ENCODE measurements at places on chromosomes 2 and 18. TPM values are rescaled to one million over a fixed set of nuclear protein-coding genes. Genes with fewer than 3 reads are reported as not detected.
A peak's percentile ranks its signal among the peaks of the same experiment; 100 is the strongest.

- DNase-seq: no peak
These were observed 95.3 kb downstream of the SMC6 start for GRCh38 chr2:17658251-17658843.

DNA sequence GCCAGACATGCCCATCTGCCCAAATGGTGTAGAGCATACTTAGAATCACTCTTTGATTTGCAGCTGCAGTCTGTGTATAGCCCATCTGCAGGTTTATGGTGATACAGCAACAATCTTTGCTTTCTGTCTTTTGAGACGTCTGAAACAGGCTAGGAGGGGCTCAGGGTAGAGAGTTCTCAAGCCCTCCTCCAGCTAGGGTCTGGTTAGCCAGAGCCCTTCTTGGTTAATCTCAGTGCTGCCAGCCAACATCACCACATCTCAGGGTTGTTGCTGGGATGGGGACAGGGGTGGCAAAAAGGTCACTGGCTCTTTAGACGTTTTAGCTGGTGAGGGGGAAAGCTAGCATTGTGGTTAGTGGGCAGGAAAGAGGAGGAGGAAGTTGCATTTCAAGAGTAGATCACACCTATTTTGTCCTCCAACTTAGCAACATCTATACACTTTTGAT is 136.6 kb upstream of the ACAA2 start:
- no peak for DNase-seq

The C2orf66 gene
- total RNA-seq: not detected

The IL36RN gene
- total RNA-seq: 1.4 TPM

DNA sequence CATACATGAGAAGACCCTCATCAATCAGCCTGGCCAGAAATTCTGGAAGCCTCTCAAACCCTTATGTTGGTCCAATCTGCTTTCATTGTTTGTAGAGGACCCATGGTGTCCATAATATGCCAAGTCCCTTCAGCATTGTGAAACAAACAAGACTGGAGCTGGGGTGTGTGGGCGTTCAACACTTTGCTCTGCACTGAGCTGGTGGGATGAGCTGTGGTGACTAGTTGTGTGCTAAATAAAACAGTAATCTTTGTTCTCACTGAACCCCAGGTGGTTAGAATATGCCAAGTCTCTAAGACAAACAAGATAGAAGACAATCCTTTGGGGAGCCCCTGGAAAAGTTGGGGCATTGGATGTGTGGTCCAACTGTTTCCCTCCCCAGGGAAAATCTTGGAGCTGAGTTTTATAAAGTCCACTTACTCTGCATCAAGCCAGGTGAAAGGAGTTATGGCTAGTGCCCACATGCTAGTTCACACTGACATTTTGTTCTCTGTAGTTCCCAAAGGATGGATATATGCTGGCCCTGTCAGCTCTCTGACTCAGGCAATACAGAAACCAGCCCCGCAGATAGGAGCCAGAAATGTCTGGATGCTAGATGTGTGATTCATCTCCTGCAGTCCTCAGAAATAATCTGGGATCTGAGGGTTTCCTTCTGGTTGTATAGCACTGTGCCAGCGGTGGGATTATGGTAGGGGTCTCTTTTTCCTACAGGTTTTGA is 260.2 kb downstream of the TMX3 start:
- DNase-seq: no peak

GRCh38 chr18:46293742-46294181 is 189.6 kb downstream of the HAUS1 start:
- no peak for DNase-seq

DNA sequence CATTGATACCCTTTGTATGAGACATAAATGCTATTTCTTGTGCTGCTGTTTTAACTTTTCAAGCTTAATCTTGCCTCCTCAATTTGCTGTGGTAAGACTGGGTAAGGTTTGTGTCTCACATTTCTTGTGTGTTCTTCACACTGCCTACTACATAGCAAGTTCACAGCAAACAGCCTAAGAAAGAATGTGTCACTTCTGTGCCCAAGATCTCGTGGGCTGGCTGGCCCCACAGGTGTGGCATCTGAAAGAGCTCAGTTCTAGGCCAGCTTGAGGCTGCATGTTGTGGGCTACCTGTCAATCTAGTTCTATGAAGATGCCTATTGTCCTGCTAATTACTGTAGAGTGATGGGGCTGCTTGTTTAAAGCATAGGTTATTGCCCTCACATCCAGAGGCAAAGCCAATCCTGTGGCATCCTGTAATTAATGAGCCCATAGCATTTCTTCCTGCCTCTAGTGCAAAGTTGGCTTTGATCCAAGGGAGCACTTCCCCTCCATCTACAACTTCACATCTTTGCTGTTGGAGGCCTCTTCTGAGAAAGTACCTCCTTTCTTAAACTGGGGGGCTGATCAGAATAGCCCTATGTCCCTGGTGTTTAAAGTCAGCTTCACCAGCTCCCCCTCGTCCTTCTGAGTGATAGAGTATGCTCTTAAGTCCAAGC is 40.9 kb upstream of the ASPRV1 start:
- no peak for DNase-seq

- peak; percentile 9 for DNase-seq
These were observed 260.8 kb upstream of the HDAC4 start for GRCh38 chr2:239661334-239662312.

DNA sequence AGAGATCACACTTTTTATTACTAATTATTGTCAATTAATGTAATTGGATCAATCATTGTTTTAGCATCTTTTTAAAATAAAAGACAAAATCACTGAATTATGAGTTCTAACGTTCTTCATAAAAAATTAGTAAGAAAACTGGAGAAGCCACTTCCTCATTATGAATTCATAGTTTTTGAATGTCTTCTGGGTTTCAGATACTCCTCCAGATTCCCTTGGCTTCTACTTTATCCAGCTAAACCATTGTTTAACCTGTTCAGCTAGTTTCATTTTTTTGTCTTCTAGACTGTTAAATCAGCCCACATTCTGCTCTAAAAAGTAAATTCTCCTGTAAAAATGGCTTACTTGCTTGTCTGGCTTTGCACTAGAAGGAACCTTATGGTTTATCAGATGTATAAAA is 753.4 kb upstream of the ACVR2A start:
- DNase-seq: no peak

- no peak for DNase-seq
These were observed 24.9 kb downstream of the GLI2 start for GRCh38 chr2:120760446-120761135.

The SLC9A2 gene
- 0.83 TPM for total RNA-seq

DNA sequence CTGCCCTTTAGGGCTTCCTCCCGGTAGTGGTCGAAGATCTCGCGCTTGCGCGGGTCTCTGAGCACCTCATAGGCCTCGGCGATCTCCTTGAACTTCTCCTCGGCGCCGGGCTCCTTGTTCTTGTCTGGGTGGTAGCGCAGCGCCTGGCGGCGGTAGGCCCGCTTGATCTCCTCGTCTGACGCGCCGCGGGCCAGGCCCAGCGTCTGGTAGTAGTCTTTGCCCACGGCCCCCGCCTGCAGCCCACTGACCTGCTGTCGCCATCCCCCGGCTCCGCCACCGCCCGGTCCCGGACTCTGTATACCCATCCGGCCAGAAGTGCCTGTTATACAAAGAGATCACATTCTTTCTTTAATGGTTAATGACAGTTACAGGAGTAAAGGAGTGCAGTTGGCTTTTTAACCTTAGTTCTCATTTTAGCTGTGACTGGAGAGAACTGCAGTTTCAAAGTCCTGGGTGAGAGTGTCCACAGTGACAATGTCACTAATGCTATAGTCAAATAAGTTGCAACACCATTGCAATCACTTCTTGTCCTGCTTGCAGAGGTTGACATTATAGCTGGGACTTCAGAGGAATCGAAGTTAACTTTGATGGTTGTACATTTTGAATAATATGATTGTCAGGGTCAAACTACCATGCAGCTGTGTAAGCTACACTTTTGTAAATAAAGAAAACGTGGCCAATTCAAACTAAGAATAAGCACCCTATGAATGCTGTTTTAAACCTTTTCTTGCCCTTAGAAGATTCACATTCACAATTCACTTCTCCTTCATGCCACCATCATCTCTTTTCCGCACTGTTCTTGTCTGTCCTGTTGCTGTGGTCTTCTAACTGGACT is 35.3 kb upstream of the CAVIN2 start:
- DNase-seq: no peak

The HRH4 gene
- total RNA-seq: not detected

DNA sequence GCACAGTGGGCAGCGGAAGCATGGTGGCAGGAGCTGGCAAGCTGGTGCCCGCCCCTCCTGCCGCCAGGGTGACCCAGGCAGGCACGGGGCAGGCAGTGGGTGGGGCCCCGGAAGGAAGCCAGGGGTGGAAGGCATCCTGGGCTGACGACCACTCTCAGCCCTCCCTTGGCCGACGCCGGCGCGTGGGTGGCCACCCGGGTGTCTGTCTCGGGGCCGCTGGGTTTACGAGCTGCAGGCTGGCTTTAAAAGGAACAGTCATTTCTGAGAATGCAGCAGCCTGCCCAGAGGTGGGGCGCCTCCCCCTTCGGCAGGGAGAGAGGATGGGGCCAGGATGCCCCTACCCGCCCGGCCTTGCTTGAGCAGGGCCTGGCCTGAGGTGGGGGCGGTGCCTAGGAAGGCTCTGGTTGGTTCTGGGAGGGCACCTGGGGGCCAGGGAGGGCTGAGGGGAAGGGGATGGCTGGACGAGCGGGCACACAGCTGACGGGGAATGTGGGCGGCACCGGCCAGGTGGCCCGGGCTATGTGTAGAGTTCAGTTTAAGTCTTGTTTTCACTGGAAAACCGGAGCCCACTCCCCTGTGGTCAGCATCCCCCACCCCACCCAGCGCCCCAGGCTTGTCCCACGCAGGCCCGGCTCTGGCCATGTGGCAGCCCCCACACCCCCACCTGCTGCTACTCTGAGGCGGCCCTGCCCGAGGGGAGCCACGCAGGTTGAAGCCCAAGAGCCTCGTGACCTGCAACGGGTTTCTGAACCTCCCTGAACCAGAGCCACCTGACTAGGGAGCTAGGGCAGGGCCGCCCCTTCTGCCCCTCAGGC is 6.3 kb downstream of the BOK start:
- peak; percentile 37 for DNase-seq

The CYRIA gene
- total RNA-seq: not detected

The TEX44 gene
- not detected for total RNA-seq

The IL36B gene
- total RNA-seq: not detected

All from HT-29 (cell line).